NCI-H2171 (cell line): ENCODE measurements at places on chromosomes 16 and 17.

DNA sequence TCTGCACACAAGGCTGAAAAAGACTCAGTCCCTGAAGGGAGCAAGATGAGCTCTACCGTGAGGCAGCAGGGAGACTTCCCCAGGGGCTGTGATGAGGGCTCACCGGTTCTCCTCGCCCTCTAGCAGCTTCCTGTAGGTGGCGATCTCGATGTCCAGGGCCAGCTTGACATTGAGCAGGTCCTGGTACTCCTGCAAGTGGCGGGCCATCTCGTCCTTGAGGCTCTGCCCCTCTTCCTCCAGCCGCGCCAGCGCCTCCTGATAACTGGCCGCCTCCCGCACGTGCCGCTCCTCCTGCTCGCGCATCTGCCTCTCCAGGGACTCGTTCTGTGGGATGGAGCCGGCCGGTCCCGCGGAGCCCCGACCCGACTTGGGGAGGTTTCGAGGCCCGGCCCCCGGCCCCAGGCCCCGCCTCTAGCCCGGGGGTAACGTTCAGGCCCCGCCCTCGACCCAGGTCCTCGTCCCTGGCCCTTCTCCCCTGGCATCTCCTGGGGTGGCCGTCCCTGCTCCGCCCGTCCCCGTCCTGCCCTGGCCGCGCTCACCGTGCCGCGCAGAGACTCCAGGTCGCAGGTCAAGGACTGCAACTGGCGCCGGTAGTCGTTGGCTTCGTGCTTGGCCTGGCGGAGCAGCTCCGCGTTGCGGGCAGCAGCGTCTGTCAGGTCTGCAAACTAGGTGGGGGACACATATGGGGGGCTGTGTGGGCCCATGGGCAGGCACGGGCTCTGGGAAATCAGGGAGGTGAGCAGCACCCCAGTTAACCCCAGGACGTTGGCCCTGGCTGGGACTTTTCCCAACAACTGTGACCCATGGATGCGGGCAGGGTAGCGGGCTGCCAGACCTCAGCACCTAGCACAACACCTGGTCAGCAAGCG, 3.9 kb downstream of the GFAP start:
- DNase-seq: no peak

GRCh38 chr17:74078363-74078941, 125.0 kb upstream of the RPL38 start:
- no peak for DNase-seq

DNA sequence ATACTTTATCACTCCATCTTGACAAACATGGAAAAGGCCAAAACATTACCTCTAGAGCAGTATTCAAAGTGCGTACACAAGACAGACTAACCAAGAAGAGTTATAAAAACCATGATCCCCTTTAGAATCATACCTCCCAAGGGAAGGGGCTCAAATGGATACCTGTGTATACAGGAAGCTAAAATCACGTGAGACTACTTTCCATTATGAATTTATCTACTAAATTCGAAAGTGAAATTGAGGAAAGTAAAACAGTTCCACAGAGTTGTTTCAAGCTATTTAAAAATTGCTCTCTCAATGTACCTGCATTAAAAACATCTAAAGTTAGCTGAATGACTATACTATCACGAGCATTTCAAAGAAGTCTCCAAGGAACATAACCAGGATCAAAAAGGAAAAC, 32.7 kb downstream of the AP1G1 start:
- DNase-seq: no peak

DNA sequence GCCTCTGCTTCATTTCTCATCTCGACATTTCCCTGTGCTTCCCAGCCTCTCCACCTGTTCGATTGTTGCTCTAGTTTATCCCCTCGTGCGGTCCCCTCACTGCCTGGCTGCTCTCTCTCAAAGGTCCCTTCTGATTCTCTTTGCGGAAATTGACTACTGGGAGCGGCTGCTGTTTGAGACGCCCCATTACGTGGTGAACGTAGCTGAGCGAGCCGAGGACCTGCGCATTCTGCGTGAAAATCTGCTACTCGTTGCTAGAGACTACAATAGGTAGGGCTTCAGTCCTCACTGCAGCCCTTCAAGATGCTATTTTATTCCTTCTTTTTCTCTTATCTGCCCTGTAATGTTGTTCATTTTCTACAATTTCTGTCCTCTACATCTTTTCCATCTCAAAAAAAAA, 39.4 kb downstream of the DNAH2 start:
- DNase-seq: no peak

DNA sequence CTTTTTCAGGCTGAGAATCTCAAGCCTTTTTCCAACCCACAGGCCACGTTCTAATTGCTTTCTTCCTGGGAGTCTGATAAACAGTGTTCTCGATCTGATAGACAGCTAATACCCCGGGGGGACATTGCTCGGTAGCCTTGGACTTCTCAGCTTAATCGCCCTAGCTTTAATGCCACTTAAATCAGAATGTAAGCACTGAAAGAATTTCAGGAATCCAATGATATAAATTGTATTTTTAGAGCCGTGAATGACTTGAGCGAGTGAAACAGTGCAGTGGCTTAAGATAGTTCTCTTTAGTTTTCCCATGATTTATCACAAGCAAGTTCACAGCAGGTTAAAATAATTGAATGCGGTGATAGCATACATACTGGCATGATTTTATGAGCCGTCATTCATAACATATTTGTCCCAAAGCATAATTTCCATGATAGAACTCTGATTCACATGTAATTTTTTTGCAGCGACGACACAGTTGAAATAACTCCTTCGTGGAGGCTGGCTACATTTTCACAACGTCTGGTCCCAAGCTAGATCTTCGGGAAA, 116.1 kb upstream of the MYOCD start:
- no peak for DNase-seq

GRCh38 chr16:2447920-2448583, 11.9 kb upstream of the TEDC2 start:
- no peak for DNase-seq

DNA sequence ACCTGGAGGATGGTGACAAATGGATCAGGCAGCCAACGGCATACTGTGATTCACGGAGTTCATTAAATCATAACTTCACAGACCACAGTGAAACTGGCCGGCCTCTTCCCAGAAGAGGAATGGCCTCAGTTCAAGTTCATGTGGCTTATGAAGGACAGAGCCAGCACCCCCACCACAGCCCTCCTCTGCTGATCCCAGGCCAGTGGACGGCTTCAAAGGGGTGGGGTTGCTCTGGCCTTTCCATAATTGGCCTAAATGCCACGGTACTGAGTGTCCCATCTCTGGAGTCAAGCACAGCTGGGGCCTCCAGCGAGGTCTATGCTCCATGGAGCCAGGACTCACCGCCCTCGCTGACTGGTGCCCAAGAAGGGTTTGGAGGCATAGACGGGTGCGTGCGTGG, 21.4 kb downstream of the GALNS start:
- DNase-seq: no peak

DNA sequence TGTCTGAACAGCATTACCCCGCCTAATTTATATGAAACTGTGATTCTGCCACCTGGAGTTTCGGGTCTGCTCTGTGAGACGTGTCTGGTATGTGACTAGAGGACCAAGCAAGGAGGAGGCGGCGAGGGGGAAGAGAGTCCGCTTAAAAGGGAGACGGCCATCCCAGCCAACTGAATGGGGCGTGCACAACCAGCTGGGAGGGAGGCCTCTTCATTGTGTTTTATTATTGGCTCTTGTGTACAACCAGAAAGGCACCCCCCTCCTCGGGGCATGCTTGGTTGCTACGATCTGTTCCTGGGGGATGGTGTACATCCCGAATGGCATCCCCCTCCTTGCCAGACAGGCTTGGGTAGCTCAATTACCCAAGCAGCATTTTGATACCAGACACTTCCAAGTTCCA, 384.5 kb upstream of the SALL1 start:
- no peak for DNase-seq

DNA sequence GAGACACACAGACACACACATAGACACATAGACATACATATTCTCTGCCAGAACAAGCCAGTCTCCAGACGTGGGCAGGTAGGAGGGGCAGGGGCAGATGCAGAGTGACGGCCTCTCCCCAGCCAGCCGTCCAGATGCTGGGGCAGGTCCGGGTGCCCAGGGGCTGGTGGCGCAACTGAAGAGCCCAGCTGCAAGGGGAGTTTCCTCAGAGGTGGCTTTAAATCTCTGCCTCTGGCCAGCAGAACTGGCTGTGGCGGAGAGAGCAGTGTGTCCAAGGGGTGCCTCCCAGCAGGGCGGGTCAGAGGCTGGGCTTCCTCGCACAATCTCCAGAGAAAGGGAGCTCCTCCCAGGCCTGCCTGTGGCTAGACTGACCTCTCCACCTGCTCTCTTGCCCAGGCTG, 9.4 kb upstream of the GCGR start:
- no peak for DNase-seq

DNA sequence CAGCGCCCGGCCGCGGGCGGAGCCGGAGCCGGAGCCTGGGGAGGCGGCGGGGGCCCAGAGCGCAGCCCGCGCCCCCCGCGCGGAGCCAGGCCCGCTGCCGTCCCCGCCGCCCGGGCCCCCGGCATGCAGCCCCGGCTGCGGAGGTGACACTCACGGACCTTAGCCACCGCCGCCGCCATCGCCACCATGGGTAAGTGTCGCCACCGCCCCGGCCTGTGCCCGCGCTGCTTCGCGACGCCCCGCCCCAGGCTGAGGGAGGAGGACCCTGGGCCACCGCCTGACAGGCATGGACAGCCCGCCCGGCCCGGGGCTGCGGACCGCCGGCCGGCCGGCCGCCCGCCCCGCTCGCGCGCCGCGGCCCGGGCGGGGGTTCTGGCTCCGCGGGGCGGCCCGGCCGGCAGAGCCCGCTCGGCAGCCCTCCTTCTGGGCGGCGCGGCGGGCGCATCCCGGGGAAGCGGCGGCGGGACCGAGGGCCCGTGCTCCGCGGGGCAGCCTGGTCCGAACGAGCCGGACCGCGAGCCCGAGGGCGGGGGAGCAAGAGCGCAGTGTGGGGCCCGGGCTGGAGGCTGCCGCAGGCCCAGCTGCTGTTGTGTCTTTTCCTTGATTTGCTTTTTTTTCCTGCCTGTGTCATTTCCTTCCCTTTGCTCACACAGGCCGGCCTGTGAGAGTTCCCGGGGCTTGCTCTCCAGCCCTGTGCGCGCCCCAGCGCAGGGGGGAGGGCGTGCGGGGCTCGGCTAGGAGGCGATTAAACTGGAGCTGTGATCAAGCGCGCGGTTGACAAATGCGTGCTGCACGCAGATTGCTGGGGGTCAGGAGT, 565 bp downstream of the MAP3K3 start:
- peak; percentile 47 for DNase-seq
